ENCODE measurements at places on chromosomes 2 and 18.

DNA sequence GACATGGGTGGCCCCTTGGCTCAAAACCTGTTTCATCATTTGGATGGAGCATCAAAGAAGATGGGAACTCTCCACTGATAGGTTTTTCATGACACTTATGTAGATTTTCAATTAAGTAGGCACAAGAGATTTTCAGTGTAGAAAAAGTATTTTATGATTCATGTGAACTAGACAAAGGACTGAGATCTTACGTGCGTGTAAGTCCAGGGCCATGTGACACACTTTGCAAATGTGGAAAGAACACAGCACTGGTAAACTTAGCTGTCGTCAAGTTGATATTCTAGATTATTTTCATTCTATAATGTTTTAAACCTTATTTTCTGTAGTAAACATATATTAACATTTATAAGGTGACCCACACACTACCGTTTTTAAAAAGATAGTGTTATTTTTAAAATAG lies 37.4 kb downstream of the RNF144A start:
- DNase-seq, result no peak

- no peak for DNase-seq
Observed at GRCh38 chr18:79556829-79557585, 122.6 kb upstream of the CTDP1 start.

- no peak for DNase-seq
Observed at GRCh38 chr2:2899826-2900225, 477.8 kb downstream of the EIPR1 start.

- DNase-seq, result no peak
Observed at GRCh38 chr2:215360596-215360995, 48.7 kb downstream of the ATIC start.

GRCh38 chr2:241007111-241007510 lies 8.7 kb downstream of the SNED1 start:
- DNase-seq, result no peak

DNA sequence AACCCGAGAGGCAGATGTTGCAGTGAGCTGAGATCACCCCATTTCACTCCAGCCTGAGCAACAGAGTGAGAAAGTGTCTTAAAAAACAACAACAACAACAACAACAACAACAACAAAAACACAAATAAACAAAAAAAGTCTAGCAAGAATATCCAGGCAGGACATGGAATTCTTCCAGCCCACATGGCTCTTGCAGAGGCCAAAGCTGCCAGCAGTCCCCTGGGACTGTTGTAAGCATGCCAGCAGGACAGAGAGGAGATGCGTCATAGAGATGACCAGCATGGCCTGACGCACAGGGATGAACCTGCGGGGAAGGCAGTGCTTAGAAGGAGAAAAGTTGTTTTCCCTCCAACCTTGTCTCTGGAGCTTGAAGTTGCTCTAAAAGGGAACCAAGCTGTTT lies 182.3 kb upstream of the PGAP1 start:
- DNase-seq, result no peak
